Stimulated activated CD8-positive, alpha-beta memory T cell treated with anti-CD3 and anti-CD28 coated beads, Interleukin-4, amount 100 ng/mL, for 1 hour (primary cell): ENCODE measurements at places on chromosomes 11 and 22.

- no peak for DNase-seq
Observed at GRCh38 chr11:117315285-117316196, 515 bp downstream of the BACE1 start.

GRCh38 chr11:105548359-105548758 lies 61.5 kb upstream of the GRIA4 start:
- DNase-seq, result no peak

DNA sequence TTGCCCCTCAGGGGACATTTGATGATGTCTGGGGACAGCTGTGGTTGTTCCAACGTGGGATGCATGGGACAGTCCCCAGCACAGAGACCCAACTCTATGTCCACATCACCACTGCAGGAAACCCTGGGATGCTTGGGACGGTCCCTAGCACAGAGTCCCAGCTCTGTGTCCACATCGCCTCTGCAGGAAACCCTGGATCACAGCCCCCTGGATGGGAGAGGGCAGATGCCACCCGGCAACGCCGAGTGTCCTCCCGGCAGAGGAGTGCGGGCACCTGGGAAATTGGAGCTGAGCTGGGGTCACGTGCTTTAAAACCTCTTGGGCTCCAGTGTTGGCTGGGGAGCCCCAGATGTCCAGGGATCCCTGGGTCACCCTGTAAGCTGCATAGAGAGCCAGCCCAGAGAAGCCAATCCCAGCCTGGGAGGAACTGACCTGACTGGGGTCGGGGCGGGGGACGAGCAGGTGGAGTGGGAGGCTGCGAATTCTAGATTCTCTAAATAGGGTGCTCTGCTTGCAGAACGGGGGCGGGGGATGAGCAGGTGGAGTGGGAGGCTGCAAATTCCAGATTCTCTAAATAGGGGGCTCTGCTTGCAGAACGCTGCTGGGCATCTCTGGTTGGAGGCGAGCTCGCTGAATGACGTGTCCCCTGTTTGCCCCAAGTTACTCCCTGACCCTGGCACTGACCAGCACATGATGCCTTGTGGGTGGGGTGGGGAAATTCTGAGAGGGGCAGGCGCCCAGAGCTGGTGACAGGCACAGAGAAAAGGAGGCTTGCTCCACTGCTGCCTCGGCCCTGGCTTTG lies 1197.8 kb downstream of the BRD1 start:
- DNase-seq, result no peak

GRCh38 chr11:96130061-96130620 lies 206.2 kb upstream of the MTMR2 start:
- DNase-seq, result no peak

DNA sequence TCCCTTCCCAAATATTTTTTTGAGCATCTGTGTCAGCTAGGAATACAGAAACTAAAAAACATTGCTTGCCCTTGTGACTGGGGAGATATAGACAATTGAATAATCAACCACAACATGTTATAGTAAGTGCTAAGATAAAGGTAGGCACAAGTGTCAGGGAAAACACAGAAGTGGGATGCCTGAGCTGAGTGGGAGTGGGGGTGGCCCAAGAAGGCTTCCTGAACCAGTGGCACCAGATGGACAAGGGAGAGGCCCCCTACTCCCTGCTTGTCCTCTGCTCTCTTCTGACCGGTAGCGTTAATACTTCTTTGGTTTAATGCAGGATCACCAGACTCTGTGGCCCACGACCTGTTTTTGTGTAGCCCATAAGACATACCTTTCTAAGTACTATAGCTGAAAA lies 48.8 kb downstream of the PACS1 start:
- no peak for DNase-seq

DNA sequence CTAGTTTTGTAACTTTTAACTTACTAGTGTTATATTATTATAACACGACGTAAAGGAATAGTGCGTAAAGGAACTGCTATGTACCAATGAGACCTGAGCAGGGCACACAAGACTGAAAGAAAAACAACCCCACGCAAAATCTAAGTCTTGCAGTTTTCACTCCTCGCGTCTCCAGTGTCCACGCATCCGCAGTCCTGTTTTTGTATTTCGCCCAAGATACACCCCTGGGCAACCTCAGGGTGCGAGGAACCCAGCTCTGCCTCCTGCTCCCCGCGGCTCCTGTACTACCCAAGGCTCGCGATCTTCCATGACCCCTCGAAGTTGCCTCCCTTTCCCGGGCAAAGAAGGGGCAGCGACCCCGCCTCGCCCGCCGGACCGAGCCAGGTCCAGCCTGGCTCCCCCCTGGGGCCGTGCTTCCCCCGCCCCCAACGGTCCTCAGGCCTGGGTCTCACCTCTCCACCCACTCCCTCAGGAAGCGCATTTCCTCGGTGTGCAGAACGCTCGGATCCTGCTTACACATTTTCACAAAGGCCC lies 393 bp downstream of the ST13 start:
- DNase-seq, result no peak

- no peak for DNase-seq
Observed at GRCh38 chr11:28756977-28757376, 648.8 kb downstream of the METTL15 start.

DNA sequence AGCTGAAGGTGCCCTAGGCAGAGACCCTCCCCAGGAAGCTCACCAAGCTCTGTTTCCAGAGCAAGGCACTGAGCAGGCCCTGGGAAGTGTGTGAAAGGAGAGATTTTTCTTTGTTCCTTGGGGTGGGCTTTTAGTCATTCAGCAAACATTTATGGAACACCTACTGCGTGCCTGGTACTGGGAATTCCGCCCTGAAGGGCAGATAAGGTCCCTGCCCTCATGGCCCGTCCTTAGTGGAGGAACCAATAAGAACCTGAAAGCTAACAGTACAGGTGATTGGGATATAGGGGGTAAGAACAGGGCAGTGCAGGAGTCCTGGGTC lies 3.9 kb downstream of the TMEM134 start:
- DNase-seq, result no peak

- peak; percentile 19 for DNase-seq
Observed at GRCh38 chr11:112555491-112556364, 295.1 kb upstream of the PLET1 start.
